ENCODE measurements at places on chromosomes 4 and X. TPM values are rescaled to one million over a fixed set of nuclear protein-coding genes. Genes with fewer than 3 reads are reported as not detected.

Gene SSX4B
- total RNA-seq: not detected

Gene NAP1L5
- total RNA-seq: 16.8 TPM

Gene ALAS2
- not detected for total RNA-seq

Gene CXCL13
- not detected for total RNA-seq

Gene EDNRA
- total RNA-seq: 39.5 TPM

Gene HMGN5
- total RNA-seq: 1.8 TPM

Gene BEX5
- not detected for total RNA-seq

Gene PAGE3
- total RNA-seq: not detected

Gene ADGRG4
- not detected for total RNA-seq

DNA sequence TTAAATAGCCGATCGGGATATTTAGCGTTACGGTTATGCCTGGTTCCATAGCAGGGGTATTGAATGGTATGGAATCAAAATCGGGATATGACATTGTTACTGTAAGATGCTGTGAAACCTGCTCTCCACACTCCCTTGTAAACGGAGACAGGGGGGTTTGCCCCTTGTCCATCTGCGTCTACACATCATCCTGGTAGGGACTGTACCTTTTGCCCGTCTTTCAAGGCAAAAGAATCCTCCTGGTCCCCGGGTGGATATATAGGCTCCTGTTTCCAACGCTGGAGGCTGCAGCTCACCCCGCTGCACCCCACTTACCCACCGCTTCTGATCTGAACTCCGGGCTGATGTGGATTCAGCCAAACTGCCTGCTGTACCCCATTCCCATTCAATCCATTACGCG, 189.1 kb downstream of the SHOX start:
- no peak for DNase-seq

DNA sequence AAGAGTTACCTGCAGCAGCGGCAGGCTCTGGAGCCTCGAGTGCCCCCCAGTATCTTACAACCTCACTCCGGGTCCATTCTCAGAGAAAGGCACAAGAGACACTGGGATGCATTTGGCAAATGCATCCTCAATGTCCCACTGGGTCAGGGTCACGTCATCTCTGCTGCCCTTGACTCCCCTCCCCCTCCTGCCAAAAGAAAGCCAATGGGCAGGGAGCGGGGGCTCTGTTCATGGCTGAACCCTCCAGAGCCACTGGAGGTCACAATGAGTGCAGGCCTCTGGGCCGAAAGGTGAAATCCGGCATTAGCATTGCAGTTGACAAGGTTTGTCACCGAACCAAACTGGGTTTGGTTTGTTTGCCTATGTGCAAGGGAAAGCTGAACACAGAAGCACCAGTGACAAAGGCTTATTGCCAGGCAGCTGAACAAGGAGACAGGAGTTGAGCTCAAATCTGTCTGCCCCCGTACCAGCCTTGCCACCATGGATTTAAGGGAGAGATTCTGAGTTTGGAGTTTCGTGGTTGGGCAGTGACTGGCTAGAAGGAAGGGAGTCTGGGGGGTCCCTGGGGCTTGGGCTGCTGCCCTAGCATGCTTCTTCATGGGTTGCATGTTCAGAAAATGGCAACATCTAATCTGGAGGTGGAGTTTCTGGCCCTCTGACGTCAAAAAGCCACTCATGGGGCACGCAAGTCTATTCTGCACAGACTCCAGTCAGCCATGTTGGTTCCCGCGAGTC, 64.3 kb downstream of the HTRA3 start:
- DNase-seq: no peak

DNA sequence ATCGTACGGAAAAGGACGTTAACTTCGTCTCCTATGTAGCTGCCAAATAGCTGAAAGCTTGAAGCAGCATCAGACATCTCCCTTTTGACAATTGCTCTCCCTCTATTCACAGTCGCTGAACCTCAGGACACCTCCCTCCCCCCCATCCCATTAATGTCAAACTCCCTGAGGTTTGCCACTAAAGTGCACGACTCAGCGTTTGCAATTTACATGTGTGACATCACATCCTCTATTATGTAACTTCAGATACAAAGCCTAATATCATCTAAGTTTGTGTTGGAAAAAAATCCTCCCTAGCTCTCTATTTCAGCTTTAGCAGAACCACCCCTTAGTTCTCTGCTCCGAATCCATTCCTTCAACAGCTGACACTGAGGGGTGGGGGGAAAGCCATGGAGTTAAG, 5.5 kb upstream of the NR3C2 start:
- peak; percentile 19 for DNase-seq

- peak; percentile 46 for DNase-seq
These were observed 318.7 kb downstream of the CAMK2D start for GRCh38 chr4:113442826-113443225.

DNA sequence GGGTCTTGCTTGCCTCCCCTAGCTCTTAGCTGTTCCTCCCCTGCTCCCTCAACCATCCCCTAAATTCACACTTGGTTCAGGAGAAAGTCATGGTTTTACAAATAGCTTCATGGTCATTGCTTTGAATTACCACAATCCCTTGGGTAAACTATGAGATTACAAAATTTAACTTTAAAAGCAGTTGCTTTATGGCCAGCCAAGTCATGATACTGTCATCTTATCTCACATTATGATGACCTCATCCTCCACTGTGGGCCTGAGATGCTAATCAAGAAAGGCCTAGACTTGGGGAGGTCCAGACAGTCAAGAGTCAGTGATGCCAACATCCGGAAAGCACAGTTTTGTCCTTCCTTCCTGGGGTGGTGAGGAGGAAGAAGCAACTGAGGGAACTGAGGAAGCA, 10.5 kb upstream of the FGF16 start:
- peak; percentile 77 for DNase-seq

GRCh38 chr4:83231620-83232076, 53.0 kb downstream of the COQ2 start:
- peak; percentile 41 for DNase-seq

GRCh38 chr4:5009796-5010195, 9.5 kb downstream of the CYTL1 start:
- DNase-seq: no peak

DNA sequence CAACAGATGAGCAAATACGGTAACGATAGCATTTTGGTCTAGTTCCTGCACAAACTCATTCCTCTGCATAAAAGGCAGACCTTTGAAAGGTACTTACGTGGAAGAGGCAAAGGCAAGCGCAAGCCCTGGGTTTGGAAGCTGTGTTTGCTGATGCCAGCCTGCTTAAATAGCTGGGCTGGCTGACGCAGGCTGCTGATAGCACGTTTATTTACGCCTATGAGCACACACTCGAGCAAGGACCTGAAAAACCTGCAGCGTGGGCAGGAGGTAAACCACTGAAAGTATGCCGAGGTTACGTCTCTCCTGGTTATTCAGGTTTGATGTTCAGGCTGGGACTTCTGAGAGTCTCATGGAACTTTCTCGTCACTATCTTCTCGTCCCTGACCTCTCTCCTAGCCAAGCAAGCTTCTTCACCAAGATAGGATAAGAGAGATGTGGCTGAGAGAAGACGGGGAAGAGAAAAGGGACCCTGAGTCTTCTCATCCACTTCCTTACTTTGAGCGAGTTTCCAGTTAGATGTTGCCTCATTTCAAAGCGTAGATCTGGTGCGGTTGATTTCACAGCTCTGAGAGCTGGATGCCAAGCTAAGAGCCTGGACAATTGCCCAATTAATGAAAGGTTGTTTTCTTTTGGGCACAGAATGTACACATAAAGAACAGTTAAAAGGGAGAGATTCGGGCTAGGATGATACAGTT, at the start of gene HOPX:
Gene HOPX (minus strand): TSS at position 139 of the 695 bp plus-strand sequence. CDS start 23,480 bp downstream, outside the sequence.
- DNase-seq: no peak

GRCh38 chrX:6228720-6229119, at the start of gene NLGN4X:
TSS of gene NLGN4X (minus strand) at chrX:6228867. CDS start at chrX:6151466, 77,401 bp downstream.
- no peak for DNase-seq

DNA sequence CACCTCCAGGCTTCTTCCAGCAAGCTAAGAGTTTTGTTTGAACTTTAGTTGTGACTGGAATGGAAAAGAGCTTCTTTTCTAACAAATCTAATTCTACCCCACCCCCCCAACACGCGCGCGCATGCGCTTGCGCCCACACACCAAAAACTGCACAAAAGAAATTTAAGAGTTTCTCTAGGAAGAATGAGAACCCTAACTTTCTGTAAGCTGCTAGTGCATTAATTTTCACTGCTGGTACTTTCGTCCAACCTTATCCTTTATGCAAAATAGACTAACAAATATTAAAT, 9.0 kb upstream of the INTU start:
- DNase-seq: no peak

DNA sequence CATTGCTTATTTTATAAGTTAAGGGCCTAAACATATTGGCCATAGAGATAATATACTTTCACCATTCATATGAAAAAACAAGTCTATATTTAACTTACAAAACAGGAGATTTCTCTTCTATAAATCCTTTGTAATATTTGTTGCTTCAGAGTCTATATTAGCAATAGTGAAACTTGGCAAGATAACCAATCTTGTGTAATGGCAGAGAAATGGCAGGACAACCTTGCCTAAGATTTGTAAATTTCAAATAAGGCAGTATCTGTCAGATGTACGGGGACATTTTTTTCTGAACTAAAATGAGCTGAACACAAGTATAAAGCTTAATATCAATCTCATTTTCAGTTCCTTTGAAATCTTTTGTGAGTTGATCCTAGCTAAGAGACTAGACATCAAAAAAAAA, 17.8 kb upstream of the CPEB2 start:
- DNase-seq: no peak

DNA sequence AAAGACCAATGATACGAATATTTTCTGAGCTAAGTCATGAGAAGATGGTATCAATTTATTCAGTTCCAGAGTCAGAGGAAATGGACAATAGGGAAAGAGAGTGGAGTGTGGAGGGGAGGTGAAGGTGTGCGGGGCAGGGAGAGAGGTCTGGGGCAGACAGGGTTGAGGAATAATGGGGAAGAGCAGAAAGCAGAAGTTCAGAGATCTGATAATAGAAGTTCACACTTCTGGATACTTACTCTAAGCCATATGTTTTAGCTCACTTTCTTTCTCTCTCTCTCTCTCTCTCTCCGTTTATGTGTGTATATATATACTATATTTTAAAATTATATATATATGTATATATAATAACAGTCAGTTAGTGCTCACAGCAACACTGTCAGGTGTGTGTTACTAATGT, 40.4 kb downstream of the FOXR2 start:
- no peak for DNase-seq

DNA sequence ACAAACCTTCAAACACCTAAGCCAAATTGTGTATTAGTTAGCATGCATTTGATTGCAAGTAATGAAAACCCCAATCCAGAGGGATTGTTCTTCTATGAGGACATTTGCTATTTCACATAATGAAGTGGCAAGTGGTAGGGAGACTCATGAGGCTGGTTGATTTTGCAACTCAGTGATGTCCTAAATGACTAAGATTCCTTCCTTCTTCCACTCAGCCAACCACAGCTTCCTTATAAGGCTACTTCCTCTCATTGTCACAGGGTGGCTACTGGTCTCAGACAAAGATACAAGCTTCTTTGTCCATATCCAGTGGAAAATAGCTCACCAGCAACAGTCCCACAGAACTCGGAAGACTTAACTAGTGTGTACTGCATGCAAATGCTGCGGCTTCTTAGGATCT, 5.3 kb upstream of the OTC start:
- DNase-seq: peak; percentile 77

All from LHCN-M2 (cell line).